ENCODE measurements at places on chromosomes 2 and 18.

- DNase-seq, result no peak
Observed at GRCh38 chr18:78831603-78832002, 148.0 kb upstream of the SALL3 start.

DNA sequence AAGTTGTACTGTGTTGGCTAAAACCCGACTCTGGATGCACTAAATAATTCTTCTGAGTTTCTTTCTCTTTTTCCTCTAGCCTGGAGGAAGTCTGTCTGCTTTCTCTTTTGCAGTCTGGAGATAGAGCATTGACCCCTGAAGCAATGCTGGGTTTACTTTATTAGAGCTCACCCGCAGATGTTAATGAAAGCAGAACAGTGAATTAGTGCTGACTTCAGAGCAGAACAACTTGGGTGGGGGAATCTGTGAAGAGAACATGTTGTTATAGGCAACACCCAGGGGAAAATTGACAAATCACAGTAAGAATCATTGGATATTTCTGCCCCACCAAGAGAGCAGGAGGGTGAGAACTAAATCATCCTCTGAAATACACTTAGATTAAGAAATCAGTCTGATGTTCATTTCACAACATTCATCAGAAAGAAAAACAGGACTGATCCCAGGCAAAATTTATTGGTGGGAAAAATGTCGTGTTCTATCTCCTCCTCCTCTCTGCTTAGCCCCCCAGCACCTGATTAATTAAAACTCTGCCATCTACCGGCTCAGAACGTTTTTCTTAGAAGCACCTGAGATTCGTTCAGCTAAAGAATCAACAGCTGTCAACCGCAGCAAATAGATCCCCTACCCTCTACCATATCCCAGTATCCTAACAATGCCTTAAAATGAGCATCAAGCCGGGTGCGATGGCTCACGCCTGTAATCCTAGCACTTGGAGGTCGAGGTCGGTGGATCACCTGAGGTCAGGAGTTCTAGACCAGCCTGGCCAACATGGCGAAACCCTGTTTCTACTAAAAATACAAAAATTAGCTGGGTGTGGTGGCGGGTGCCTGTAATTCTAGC, 165.1 kb downstream of the FMNL2 start:
- no peak for DNase-seq

GRCh38 chr2:189285962-189286645, 106.5 kb upstream of the COL5A2 start:
- no peak for DNase-seq

GRCh38 chr2:237734905-237735623, 63.5 kb upstream of the RBM44 start:
- DNase-seq, result peak; percentile 34

GRCh38 chr18:316393-316792, 48.5 kb upstream of the THOC1 start:
- DNase-seq, result no peak

DNA sequence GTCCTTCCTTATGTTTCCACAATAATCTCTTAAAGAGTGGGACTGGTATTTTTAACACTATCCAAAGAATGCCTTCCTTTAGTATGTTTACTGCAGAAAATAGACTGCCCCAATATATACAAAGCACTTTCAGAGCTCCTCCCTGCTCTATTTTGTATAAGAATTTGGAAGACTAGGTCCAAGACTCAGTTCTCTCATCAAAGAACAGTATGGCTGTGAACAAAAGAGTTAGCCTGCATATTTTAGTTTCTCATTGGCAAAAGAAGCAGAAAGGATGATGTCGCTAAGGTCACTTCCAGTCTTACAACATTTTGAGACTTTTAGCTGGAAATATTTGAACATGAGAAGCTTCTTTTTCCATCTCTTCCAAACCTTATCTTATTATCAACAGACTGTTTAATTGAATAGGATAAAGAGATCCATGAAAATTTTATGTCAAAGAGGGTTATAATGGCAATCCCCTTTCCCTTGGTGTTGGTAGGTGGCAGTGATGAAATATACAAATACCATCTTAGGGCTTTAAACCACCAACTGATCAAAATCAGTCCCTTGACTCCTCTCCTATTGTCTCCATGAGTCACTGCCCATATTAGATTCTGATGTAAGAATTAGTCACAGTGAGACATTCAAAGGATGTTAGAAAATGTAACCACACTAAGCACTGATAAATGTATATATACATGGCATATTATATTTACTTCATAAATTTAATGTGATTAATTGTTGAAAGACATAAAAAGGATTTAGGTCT, 266.9 kb upstream of the DSEL start:
- no peak for DNase-seq

- DNase-seq, result no peak
Observed at GRCh38 chr2:71892896-71893295, 254.8 kb downstream of the CYP26B1 start.

All from DMS79 treated with DMSO at 0.1 percent for 48 hours (cell line).